ENCODE measurements at places on chromosomes 7 and 10.

DNA sequence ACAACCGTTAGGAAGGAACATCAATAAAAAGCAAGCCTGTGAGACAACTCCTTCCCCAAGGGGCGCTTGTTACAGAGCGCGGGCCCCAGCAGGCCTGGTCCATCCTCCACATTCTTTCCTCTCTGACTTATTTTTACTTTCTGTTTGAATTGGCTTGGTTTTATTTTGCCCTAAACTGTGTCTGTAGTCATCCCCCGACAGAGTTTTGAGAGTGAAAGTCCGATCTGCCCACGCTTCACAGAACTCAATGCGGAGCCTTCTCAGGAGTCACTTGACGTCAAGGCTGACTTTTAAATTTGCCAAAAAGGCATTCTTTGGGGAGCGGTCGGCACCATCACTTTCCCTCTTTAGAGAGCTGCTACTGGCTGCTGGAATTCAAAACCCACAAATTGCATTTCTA is 150.1 kb upstream of the KLF6 start:
- no peak for DNase-seq

DNA sequence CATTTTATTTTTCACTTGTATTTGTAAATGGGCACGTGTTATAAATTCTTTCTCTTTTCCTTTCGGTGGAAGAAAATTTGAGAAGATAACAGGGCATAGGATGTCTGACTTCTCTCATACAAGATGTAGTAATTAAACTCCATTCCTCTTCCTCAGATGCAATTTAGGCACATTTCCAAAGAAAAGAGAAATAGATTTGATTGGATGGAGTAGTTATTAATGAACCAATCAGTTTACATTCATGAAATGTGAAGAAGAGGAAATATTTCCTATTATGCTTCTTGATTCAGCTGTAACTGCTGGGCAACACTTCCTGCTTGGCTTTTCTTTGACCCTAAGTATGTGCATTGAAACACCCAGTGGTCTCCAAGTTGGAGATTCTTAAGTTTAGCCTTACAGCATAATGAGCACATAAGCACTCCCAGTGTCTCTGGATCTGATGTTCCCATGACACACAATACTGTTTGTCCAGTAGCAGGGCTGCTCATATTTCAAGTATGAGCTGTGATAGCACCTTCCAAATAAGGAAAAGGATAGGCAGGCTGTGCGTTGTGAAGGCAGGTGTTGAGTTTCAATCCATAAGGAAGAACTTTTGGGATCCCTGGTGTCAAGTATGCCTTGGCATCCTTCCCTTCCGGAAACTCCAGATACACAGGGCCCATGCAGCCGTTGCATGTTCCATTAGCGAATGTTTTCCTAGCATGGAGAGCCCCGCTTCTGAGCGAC is 33.4 kb upstream of the COBL start:
- no peak for DNase-seq

- DNase-seq: no peak
These were observed 258.7 kb downstream of the ELFN1 start for GRCh38 chr7:1928645-1929348.

GRCh38 chr10:81843042-81843441 is 32.0 kb upstream of the NRG3 start:
- no peak for DNase-seq

- DNase-seq: no peak
These were observed 598.8 kb downstream of the SUGCT start for GRCh38 chr7:40733578-40733977.

- no peak for DNase-seq
These were observed 589.3 kb downstream of the DNAJB6 start for GRCh38 chr7:157926107-157926506.

- no peak for DNase-seq
These were observed 233.3 kb downstream of the LRRN3 start for GRCh38 chr7:111324228-111324627.

DNA sequence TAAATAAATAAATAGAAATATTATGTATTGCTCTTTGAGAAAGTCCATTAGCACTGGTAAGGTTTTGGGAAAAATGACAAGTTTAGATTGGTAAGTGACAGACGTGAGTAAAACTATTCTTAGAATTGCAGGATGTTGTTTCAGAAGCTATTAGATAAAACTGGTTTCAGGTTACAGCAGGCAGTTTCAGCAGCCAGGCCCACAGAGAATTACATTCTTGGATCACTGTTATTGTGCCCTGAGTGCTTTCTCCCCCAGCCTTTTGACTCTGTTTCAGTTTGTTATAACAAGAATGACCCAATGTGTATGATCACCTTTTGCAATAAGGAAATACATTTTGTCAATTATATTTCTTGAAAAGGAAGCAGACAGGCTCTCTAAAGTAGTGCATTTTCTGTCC is 86.5 kb downstream of the DKK1 start:
- no peak for DNase-seq

- no peak for DNase-seq
These were observed 1.7 kb downstream of the ATE1 start for GRCh38 chr10:121926157-121926556.

DNA sequence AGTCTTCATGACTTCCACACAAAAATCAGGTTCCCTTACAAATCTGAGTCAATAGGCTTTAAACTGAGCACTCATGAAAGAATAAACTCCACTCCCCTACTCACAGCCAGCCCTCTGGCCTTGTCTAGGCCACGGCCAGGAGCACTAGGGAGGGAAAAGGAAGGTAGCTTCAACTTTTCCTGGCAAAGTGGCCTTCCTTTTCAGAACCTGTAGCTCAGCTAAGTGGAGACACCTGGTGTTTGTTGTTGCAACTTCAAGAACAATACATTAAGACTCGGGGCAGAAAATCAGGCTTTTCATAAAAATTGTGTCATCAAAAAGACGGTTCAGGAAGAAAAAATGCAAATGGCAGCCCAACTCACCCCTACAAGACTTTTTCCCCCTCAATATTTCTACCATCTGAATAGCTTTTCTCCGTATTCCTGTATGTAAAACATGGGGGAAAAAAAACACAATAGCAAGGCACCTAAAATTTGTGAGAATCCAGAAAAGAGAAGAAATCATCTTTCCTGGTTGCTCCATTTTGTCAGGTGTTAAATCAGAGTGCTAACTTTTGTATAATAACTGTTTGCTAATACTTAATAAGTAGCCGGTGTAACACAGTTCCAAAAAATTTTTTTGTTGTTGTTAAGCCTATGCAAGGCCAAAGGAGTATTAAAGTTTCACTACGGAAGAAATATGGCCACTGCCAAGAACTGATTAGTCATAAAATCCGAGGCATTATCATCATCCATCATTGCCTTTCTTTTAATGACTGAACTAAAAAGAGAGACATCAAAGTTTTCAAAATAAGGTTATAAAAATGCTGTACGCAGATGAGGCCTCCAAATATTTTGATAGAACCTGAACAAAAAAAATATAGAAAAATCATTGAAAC is 66.2 kb upstream of the ARID5B start:
- DNase-seq: no peak

DNA sequence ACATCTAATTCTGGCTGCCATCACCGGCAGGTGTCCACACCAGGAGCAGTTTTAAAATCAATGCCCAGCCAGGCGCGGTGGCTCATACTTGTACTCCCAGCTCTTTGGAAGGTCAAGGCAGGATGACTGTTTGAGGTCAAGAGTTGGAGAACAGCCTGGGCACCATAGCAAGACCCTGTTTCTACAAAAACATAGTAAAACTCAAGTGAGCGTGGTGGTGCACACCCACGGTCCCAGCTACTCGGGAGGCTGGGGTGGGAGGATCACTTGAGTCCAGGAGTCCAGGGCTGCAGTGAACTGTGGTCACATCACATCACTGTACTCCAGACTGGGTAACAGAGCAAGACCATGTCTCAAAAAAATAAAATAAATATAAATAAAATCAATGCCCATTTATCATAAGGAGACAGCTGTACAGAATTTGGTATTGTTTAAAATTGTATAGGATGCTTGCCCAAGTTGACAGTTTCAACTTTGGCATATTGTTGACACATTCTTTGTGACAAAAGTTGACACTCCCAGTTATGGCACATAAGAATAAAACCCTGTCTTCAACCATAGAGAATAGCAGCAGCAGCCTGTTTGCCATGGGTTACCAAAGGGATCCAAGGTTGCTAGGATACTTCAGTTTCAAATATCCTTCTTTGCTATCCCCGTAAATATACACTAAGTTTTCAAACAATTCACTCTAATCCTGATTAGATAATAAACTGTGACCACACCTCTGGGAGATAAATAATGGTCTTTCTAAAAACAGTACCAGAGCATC is 193.0 kb downstream of the FAM107B start:
- DNase-seq: no peak

DNA sequence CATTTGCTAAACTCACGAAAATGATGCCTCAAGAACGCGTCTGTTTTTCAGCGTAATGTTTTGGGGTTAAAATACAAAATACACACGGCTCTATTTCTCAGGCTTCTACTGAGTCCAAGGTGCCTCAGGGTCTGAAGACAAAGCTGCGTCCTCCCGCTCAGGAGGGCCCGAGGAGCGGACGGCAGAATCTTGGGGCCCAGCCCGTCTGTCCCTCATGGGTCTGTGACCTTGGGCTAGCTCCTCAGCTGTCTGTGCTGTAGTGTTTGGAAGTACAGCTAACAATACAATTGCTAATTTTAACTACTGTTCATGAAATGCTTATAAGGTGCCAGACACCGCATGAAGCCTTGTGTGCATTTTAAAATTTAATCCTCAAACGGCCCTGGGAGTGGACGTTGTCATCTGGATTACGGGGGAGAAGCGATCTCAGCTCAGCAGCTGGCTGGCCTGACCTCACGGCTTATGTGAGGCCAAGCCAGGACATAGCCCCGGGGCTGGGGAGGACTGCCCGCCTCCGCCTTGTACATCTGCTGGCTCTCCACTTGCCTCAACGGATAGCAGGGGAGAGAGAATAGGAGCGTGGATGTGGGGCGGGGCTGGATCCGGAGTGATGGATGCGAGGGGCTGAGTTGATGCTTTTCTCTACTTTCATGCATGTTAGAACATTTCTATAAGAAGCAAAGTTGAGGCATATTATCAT is 357.4 kb downstream of the GLRX3 start:
- no peak for DNase-seq

GRCh38 chr10:3844491-3845025 is 59.5 kb upstream of the KLF6 start:
- no peak for DNase-seq

GRCh38 chr7:156318926-156319325 is 321.6 kb upstream of the RNF32 start:
- no peak for DNase-seq

- no peak for DNase-seq
These were observed 82.9 kb downstream of the NPY start for GRCh38 chr7:24366876-24367275.

DNA sequence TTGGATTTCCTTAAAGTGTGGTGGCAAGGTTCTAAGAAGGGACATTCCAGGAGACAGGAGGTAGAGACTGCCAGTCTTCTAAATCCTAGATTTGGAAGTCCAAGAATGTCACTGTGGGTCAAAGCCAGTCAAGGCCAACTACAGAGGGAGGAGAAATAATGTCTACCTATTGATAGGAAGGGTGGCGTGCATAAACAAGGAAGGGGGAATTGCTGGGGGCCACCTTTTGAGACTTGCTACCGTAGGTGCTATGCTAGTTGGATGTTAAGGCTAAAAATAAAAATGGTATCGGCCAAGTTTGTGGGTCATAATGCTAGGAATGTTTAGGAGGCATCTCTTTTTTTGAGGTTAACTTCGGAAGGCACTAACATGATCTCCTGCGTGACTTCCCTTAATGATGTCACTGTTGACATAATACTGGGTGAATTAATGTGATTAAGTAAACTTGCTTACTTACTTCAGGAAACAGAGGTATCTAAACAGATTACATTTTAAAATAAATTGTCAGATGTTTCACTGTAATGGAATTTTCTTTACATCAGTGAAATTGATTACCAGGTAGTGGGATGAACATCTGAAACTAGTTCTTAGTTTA is 4.8 kb downstream of the BTRC start:
- no peak for DNase-seq

GRCh38 chr7:143974459-143974858 is 19.8 kb downstream of the OR2F1 start:
- DNase-seq: no peak

DNA sequence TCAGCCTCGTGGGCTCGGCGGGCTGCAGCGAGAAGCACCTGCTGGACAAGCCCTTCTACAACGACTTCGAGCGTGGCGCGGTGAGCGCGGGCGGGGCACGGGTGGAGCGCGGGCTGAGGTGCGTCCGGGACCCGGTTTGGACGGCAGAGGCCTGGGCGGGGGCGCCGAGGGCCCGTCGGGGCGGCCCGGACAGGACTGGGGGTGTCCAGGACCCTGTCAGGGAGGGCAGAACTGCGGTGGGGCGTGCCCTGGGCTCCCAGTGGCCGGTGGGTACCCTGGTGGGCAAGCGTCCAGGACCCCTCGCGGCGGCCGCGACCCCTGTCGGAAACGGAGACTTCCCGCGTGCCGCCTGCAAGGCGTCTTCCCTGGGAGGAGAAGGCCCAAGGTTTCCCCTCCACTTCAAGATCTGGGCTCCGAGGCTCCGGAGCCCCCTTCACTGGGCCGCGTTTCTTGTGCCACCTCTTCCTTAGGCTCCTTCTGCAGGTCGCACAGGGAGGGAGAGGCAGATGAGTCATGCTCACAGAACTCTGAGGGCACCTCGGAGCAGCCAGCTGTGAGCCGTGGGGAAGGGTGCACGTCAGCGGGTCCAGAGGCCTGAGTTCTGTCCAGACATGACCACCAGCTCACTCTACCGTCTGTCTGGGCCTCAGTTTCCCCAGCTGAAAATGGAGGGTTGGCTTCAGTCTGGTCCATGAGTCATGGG is 485 bp downstream of the ALOX5 start:
- DNase-seq: no peak

DNA sequence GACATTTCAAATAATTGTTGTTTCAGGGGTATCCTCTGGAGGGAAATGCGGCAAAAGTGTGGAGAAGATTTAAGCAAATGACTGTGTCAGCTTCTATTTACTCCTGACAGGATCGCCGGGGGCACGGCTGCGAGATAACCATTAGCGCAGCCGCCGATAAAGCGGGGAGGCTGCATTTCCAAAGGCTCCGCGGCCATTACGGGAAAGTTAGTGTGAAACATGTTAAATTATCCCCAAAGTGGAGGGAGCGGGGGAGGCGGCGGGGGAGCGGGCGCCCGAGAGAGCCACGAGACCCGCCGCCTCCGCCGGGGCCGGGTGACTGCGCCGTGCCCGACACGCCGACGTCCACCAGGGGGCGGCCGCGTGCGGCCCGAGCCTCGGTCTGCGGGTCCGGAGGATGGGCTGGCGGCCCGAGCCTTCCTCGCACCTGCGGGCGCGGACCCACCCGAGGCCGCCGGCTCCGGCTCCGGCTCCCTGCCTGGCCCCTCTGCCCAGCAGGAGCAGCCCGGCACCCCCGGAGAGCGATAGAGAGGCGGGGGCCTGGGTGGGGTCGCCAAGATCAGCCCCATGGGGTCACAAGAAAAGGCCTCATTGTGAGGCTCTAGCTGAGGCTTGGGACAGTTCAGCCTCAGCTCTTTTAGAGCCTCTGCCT is 74.4 kb upstream of the PAX2 start:
- peak; percentile 63 for DNase-seq

Data from T-helper 9 cell (primary cell).